ENCODE measurements at places on chromosomes 3 and 15. TPM values are rescaled to one million over a fixed set of nuclear protein-coding genes. Genes with fewer than 3 reads are reported as not detected.

Gene CLCN2
- 5.6 TPM for total RNA-seq

Gene AP3B2
- total RNA-seq = 0.11 TPM

Gene KIF15
- 4.3 TPM for total RNA-seq

Gene PPP2R3A
- 63.3 TPM for total RNA-seq

Gene SAMMSON
- not detected for total RNA-seq

Gene OIP5
- total RNA-seq = 2.7 TPM

Gene ZPLD1
- total RNA-seq = not detected

Gene PRTG
- 26.7 TPM for total RNA-seq

Gene C3orf70
- total RNA-seq = 0.11 TPM

Gene GRAMD1C
- total RNA-seq = 1.6 TPM

Gene ZNF501
- 4.2 TPM for total RNA-seq

Gene TMEM212
- total RNA-seq = not detected

Gene TEX55
- not detected for total RNA-seq

Gene CCR9
- total RNA-seq = not detected

Gene CCDC54
- total RNA-seq = not detected

Gene CRTC3
- total RNA-seq = 25.9 TPM

Gene ARL6
- 4.3 TPM for total RNA-seq

Gene RPS27L
- 128 TPM for total RNA-seq

Gene RCN2
- 56.9 TPM for total RNA-seq

Gene CHL1
- total RNA-seq = not detected

Gene UBA7
- 2.7 TPM for total RNA-seq

Gene UNC13C
- total RNA-seq = 0.33 TPM

Gene TRPM1
- not detected for total RNA-seq

Gene IL17RC
- total RNA-seq = 365 TPM

Gene ZNF80
- not detected for total RNA-seq

Gene DUOX1
- total RNA-seq = 11.0 TPM

Gene XYLB
- 2.4 TPM for total RNA-seq

Gene MED12L
- 0.11 TPM for total RNA-seq

Gene ARID3B
- 5.5 TPM for total RNA-seq

Gene HTR3E
- total RNA-seq = not detected

Gene TRAIP
- 2.7 TPM for total RNA-seq

Gene GHSR
- total RNA-seq = not detected

Gene GUCA1C
- total RNA-seq = not detected

Gene HLTF
- 35.9 TPM for total RNA-seq

Gene SLC6A11
- total RNA-seq = not detected

Gene WDR93
- 0.39 TPM for total RNA-seq

Gene CASR
- not detected for total RNA-seq

Gene GCNT3
- not detected for total RNA-seq

Gene SLCO2A1
- under 0.01 TPM for total RNA-seq

Gene FANCD2OS
- not detected for total RNA-seq
